ENCODE measurements at places on chromosomes 2 and 18.

- DNase-seq = no peak
Observed at GRCh38 chr2:216327447-216327935, 44.8 kb downstream of the MARCHF4 start.

DNA sequence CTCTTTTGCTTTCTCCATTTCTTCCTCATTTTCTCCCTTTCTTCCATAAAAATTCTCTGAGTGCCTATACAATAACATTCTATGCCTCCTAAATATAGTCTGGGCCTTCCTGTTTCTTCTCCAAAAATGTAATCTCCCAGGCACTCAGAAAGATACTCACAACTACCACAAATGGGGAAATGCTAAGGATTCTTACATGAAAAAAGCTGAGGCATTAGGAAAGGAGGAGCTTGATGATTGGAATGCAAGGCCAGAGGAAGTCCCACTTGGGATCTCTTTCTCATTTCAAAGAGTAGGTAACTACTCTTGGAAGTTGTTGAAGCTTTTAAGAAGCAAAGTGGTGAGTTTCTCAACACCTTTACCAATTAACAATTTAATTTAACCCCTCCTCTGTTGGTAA lies 3.4 kb downstream of the VSNL1 start:
- DNase-seq = no peak

DNA sequence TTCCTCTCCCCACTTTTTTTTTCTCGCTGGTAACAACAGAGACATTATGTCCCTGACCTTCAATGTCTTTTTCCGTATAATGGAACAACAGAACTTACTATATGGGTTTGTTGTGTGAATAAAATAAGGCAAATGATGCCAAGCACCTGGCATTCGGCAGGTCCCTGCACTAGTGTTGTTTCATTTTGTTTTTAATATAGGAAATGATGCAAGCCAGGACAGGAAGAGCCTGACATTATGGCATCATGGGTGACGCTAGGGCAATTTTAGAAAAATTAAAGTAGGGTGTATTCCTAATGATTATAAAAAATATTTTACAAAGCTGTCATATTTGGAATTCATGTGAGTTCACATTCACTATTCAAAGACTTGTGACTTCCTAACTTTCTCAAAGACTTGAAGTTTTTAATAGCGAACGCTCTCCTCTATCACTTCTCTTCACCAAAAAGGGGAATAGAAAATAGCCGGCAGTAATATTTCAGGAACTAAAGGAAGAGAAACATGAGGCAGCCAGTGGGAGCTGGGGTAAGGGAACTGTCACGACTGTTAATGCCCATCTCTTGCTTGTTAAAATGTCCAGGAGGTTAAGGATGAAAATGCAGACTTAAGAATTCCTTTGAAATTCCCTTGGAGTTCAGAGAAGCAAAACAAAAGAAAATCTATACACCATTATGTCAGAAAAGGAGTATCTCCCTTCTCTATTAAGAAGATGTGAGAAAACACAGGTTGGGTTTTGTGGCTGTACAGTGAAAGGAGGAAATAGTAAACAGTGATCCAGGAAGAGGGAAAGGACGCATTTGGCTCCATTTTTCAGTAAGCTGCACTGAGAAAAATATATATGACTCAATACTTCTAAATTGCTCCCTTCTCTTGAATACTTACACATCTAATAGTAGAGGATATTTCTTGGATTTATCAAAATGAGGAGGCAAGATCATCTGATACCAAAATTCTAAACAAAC lies 60.2 kb downstream of the DPP4 start:
- DNase-seq = no peak

- no peak for DNase-seq
Observed at GRCh38 chr2:159152128-159152778, 134.2 kb downstream of the WDSUB1 start.

DNA sequence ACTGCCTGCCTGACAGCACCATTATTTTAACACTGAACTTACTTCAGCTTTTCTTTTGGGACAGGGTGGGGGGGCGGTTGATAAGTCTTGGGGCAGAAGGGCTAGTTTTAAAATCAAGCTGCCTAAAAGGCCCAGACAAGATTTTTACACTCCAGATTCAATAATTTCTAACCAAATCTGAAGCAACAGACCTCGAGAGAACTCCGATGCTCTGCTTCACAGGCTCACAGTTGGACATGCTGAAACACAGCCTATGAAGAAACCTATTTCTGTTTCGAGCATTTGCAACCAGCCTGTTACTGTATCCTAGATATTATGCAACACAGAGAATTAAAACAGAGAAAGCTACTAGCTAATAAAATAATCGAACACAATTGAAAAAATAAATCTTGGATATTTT lies 1.3 kb upstream of the MYT1L start:
- no peak for DNase-seq

GRCh38 chr2:235489897-235490296 lies 3.9 kb upstream of the AGAP1 start:
- DNase-seq = no peak

GRCh38 chr2:34311816-34312215 lies 712.7 kb upstream of the FAM98A start:
- no peak for DNase-seq

DNA sequence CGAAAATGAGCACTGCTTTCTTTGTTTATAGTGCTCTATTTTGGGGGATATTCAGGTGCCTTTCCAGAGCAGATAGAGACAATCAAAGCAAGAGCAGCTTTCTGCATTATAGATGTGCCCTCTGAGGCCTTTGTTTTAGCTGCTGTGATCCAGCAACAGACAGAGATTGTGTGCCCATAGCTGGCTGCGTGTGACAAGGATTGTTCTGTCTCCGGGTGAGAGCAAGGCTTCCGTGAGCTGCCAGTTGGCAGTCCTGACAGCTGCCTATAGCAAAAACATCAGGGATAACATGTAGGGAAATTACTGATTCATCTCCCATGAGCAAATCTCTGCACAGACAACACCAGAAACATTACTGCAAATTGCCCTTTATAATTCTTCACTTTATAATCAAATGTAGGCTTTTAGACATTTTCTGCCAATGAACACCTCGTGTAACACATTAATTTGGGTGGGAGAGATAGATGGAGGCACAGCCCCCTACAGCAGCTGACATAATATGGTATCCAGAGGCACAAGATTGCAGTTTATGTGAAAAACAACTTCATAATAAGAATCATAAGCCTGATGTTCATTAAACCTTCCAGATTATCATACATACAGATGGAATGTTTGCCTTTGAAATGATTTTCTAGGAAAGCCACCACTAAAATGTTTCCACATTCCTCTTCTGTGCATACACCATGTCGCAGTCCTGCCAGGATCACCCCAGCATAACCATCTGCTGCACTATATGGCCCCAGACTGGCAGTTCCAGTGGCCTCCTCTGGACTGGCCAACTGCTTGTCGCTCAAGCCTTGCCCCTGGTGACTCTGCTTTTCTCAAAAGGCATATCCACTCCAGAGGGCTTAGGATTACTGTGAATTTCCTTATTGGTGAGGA lies 131.2 kb downstream of the TRIB2 start:
- no peak for DNase-seq

DNA sequence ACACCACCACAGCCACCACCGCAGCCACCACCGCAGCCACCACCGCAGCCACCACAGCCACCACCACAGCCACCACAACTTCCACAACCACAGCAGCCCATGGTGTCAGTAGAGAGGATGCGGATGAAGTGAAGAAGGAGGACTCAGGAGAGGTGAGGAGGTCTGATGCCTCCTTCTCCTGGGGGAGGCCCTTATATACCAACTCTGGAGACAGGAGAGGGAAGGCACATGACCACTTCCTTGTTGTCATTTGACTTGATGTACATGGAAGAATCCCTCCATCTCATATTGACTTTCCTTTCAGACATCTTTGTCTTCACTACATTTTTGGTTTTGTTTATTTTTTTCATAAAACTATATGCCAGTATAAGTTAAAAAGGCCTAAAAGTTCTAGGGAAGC lies at the start of gene SCYGR3:
SCYGR3 (minus strand) TSS at position 101 of the 400 bp plus-strand sequence; CDS start at position 101, 0 bp downstream.
- no peak for DNase-seq

GRCh38 chr2:120350080-120350479 lies 4.1 kb downstream of the INHBB start:
- no peak for DNase-seq

- no peak for DNase-seq
Observed at GRCh38 chr2:20818820-20819219, 4.1 kb downstream of the LDAH start.

GRCh38 chr18:73645160-73645715 lies 502.4 kb downstream of the FBXO15 start:
- no peak for DNase-seq
